ENCODE measurements at places on chromosomes 3 and 15. TPM values are rescaled to one million over a fixed set of nuclear protein-coding genes. Genes with fewer than 3 reads are reported as not detected.

DNA sequence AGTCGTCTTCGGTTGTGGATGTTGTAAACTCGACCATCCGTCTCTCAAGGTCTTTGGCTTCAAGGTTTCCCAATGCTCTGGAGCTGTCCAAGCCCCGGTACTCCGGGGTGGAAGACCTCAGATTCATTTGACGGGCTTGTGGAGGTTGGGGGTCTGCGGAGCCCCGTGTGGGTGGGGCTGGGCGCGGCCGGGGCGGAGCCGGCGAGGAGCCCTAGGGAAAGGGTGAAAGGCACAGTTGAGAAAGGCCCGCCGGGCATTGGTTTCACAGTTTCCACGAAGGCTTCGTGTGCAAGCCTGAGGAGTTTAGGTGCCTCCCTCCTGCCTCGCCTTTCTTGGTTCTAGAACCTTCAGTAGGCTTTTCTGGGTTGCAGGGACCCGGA is 360 bp upstream of the MGA start:
- H3K27me3 ChIP-seq: peaks cover 18% of the 10 kb centered on the region
- peaks cover 30% of the 10 kb centered on the region for H3K4me1 ChIP-seq
- peaks cover 13% of the 10 kb centered on the region for H3K36me3 ChIP-seq
- peak overlapping the region; percentile 88 for H3K4me3 ChIP-seq
- DNase-seq: no peak

DNA sequence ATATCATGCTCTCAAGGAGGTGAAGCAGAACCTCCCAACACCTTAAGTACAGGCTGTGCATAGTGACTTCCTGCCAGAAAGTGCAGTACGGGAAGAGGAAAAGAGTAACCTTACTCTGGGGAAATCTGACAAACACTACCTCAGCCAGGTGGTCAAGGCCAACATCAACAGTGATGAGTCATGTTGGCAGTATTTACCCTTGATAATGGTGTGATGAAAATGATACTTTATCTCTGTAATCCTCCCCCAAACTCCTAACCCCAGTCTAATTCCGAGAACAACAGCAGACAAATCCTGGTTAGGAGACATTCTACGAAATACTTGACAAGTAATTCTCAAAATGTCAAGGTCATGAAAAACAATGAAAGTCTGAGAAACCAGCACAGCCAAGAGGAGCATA is 26.5 kb downstream of the ANKDD1A start:
- H3K27me3 ChIP-seq: no peaks in the 10 kb centered on the region
- no peak overlapping the region for H3K27ac ChIP-seq
- no peak overlapping the region for H3K4me3 ChIP-seq
- peak; percentile 32 for DNase-seq

- H3K36me3 ChIP-seq: no peaks in the 10 kb centered on the region
- no peak overlapping the region for H3K4me3 ChIP-seq
- peaks cover 4% of the 10 kb centered on the region for H3K4me1 ChIP-seq
- peak; percentile 57 for DNase-seq
Observed at GRCh38 chr15:89003865-89004725, 84.2 kb upstream of the ABHD2 start.

CCR4 gene
- 86.6 TPM for total RNA-seq

GRCh38 chr15:91407269-91407889 is 307.3 kb downstream of the SV2B start:
- H3K36me3 ChIP-seq: no peaks in the 10 kb centered on the region
- no peak overlapping the region for H3K4me3 ChIP-seq
- H3K27me3 ChIP-seq: peaks cover 7% of the 10 kb centered on the region

DNA sequence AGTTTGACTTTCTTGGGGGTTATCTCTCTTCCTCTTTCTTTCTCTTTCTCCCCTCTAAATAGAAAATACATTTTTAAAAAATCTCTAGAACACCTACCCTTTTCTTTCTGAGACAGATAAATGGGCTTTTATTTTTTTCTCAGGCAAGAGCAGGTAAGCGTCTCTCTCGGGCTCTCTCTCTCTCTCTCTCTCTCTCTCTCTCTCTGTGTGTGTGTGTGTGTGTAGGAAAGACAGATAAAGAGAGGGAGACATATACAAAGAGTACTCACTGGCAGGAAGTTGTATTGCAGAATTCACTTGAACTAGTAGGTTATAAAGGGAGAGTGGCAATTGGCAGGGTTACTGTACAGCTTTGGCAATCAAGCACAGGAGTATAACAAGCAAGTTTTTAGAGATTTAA is 118.1 kb upstream of the LSAMP start:
- no peak overlapping the region for H3K27ac ChIP-seq
- H3K36me3 ChIP-seq: no peaks in the 10 kb centered on the region
- H3K27me3 ChIP-seq: no peaks in the 10 kb centered on the region
- DNase-seq: no peak
- no peaks in the 10 kb centered on the region for H3K4me1 ChIP-seq

GRCh38 chr15:98755781-98756180 is 107.4 kb downstream of the IGF1R start:
- peaks cover 5% of the 10 kb centered on the region for H3K4me1 ChIP-seq
- no peaks in the 10 kb centered on the region for H3K36me3 ChIP-seq
- DNase-seq: no peak
- no peaks in the 10 kb centered on the region for H3K27me3 ChIP-seq
- no peak overlapping the region for H3K4me3 ChIP-seq

DNA sequence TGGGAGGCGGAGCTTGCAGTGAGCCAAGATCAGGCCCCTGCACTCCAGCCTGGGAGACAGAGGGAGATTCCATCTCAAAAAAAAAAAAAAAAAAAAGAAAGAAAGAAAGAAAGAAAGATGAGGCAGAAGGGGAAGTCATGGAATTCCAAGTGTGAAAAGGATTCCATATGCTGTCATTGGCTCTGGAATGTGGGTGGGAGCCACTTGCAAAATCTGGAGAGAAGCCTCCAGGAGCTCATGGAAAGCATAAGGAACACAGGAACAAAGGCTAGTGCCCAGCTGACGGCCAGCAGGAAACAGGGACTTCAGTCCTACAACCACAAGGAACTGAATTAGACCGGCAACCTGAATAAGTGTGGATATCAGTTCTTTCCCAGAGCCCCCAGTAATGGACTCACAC is 12.5 kb upstream of the TRAK1 start:
- peak overlapping the region; percentile 40 for H3K27ac ChIP-seq
- H3K27me3 ChIP-seq: no peaks in the 10 kb centered on the region
- peaks cover 31% of the 10 kb centered on the region for H3K4me1 ChIP-seq
- no peak overlapping the region for H3K4me3 ChIP-seq

NMNAT3 gene
- 0.73 TPM for total RNA-seq

DNA sequence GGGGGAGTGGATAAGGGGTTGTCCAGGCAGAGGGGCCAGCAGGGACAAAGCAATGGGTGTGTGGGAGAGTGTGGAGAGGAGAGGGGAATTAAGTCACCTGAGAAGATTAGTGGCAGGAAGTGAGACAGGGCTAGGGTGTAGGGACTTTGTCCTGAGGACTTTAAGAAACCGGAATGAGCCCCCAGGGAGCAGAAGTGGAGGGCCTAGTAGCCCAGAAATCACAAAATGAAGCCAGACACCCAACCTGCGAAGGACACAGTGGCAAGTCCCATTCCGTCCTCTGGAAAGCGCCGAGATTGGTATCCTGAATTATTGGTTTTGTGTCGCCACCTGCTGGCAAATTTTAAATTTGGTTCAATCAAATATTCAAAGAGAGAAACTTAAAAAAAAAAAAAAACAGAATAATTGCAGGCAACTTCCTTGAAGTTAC is 78.0 kb upstream of the SLC25A36 start:
- H3K27me3 ChIP-seq: peaks cover 4% of the 10 kb centered on the region
- no peak overlapping the region for H3K4me3 ChIP-seq
- peak; percentile 85 for DNase-seq
- no peak overlapping the region for H3K27ac ChIP-seq
- H3K4me1 ChIP-seq: no peaks in the 10 kb centered on the region

DNA sequence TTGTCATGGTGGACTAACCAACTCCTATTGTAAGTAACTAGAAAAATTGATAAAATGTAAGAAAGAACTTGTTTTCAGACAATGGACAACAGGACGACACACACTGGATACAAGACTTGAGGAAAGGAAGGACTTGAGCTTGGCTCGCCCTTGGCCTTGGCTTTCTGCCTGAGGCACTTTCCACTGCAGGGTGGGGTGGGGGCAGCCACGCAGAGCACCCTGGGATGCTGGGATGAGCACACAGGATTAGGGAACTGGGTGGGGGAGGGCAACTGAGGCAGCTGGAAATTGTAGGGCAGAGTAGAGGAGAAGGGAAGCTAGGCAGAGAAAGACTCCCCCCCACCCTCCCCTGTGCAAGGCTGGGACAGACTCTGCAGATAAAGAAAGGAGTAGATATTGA is 25.5 kb upstream of the HHATL start:
- no peak overlapping the region for H3K27ac ChIP-seq
- no peak for DNase-seq
- H3K36me3 ChIP-seq: no peaks in the 10 kb centered on the region
- no peak overlapping the region for H3K4me3 ChIP-seq

GRCh38 chr3:112976953-112977352 is 2.0 kb upstream of the CD200R1 start:
- H3K4me1 ChIP-seq: peaks cover 56% of the 10 kb centered on the region
- H3K4me3 ChIP-seq: no peak overlapping the region
- peaks cover 4% of the 10 kb centered on the region for H3K27me3 ChIP-seq
- DNase-seq: no peak
- H3K36me3 ChIP-seq: no peaks in the 10 kb centered on the region

IGF2BP2 gene
- total RNA-seq: 0.64 TPM

GREM1 gene
- not detected for total RNA-seq

SPTSSB gene
- not detected for total RNA-seq

- no peaks in the 10 kb centered on the region for H3K36me3 ChIP-seq
- no peak overlapping the region for H3K27ac ChIP-seq
Observed at GRCh38 chr3:154121701-154122551, 736 bp downstream of the ARHGEF26 start.

GRCh38 chr15:43215961-43216360 is 4.9 kb downstream of the EPB42 start:
- peaks cover 7% of the 10 kb centered on the region for H3K27me3 ChIP-seq
- H3K4me3 ChIP-seq: no peak overlapping the region
- no peaks in the 10 kb centered on the region for H3K36me3 ChIP-seq
- no peak for DNase-seq
- H3K27ac ChIP-seq: no peak overlapping the region

GRCh38 chr3:171249245-171249644 is 211.0 kb downstream of the TNIK start:
- no peak for DNase-seq
- no peak overlapping the region for H3K27ac ChIP-seq
- peaks cover 16% of the 10 kb centered on the region for H3K36me3 ChIP-seq
- H3K27me3 ChIP-seq: no peaks in the 10 kb centered on the region
- peaks cover 40% of the 10 kb centered on the region for H3K4me1 ChIP-seq
- H3K4me3 ChIP-seq: no peak overlapping the region

GLDN gene
- total RNA-seq: not detected

HCLS1 gene
- 216 TPM for total RNA-seq

NR2F2 gene
- total RNA-seq: not detected

DNA sequence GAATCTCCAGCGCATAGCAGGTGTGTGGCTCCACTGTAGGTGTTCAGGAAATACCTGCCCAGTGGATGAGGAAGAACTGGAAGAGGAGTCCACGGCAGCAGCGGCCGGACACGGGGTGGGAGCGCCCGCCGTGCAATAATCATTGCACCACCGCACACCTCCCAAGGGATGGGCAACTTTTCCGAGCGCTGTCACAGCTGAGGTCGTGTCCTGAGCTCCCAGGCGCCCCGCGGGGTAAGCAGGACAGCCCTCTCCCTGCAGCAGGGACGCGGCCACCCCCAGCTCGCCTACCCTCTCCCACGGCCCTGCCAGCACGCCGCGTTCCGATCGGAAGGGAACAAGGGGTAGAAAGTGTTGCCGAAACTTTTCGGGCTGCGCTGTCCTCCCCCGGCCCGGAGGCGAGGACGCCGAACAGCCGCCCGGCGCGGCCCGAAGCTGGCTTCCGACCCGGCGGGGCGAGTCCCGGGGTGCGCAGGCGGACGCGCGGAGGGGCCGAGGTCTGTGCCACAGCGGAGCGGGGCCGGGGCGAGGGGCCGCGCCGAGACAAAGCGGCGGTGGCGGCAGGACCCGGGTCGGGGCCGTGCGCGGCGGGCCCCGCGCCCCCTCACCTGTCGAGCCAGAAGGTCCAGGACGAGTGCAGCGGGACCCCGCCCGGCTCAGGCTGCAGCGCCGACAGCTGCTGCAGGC is 475 bp downstream of the EIF4E3 start:
- DNase-seq: peak; percentile 83
- peaks cover 66% of the 10 kb centered on the region for H3K4me1 ChIP-seq
- peak overlapping the region; percentile 85 for H3K4me3 ChIP-seq

GRCh38 chr3:8743021-8743601 is 9.5 kb downstream of the CAV3 start:
- DNase-seq: no peak
- peaks cover 7% of the 10 kb centered on the region for H3K27me3 ChIP-seq
- H3K4me1 ChIP-seq: peaks cover 3% of the 10 kb centered on the region
- no peak overlapping the region for H3K4me3 ChIP-seq

- no peak for DNase-seq
- H3K4me1 ChIP-seq: peaks cover 57% of the 10 kb centered on the region
- no peak overlapping the region for H3K27ac ChIP-seq
Observed at GRCh38 chr15:88646951-88647350, 8.1 kb downstream of the ISG20 start.

- no peak for DNase-seq
- no peak overlapping the region for H3K4me3 ChIP-seq
- no peak overlapping the region for H3K27ac ChIP-seq
- peaks cover 8% of the 10 kb centered on the region for H3K27me3 ChIP-seq
- no peaks in the 10 kb centered on the region for H3K36me3 ChIP-seq
- peaks cover 3% of the 10 kb centered on the region for H3K4me1 ChIP-seq
Observed at GRCh38 chr3:137972396-137972795, 37.6 kb upstream of the CLDN18 start.

KCNMB3 gene
- total RNA-seq: 0.70 TPM

DNA sequence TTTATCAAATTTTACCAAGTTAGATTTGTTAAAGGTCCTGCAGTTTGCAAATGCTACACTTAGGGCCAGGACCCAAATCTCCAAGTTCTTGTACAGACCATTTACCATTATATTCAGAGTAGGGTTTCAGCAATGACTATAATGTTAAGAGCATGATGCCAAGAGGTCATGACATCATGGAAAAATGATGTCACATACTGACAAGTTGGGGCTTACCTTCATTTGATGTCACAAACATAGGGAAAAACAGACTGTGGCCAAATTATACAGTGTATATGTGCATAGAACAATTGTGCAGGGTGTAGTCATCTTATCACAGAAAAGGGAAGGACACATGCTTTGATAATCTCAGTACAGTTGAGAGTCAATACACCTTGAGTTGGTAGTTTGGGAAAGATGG is 10.1 kb upstream of the THRB start:
- H3K4me1 ChIP-seq: no peaks in the 10 kb centered on the region
- H3K27ac ChIP-seq: no peak overlapping the region
- DNase-seq: no peak
- H3K4me3 ChIP-seq: no peak overlapping the region
- no peaks in the 10 kb centered on the region for H3K27me3 ChIP-seq

All from activated CD4-positive, alpha-beta T cell treated with anti-CD3 and anti-CD28 coated beads, Interleukin-2, amount 10 ng/mL, durations not matched to agents 24 days and 14 days (primary cell).